ENCODE measurements at places on chromosomes 2 and 18.

GRCh38 chr18:6901286-6901926 lies 171.9 kb downstream of the ARHGAP28 start:
- DNase-seq = no peak

GRCh38 chr2:199279146-199279545 lies 178.6 kb downstream of the SATB2 start:
- no peak for DNase-seq

DNA sequence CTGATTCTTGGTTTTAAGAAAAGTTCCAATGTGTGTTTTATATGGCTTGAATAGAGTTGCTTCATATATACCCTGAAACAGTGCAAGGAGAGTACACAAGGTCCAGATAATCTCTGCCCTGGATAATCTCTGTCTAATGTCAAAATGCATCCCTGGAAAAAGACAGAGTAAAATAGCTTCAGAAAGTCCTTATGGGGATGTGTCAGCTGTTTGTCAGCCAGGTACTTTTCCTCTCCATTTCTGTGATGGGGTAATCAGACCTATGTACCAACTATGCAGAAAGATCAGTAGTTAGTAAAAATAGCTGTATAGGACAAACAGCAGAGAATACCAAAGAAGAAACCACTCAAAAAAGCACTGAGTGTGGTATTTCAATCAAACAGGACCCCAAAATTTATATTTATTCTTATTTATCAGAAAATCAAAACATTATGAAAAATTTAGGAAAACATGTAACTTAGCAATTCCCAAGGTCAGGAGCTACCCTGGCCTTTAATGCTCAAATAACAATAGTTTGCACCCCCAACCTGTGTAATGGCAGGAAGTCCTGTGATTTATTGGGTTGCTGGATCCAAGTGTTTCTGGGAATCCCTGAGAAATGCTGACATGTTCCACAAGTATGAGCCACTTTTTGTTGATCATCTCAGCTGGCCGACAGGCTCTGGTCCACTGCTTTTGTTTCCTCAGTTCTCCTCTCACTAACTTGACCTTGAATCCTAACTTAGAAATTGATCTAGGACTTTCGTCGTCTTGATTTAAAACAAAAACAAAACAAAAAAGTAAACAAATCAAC lies 69.6 kb downstream of the MDH1 start:
- no peak for DNase-seq

GRCh38 chr18:34122724-34123334 lies 101.9 kb downstream of the NOL4 start:
- DNase-seq = peak; percentile 8

DNA sequence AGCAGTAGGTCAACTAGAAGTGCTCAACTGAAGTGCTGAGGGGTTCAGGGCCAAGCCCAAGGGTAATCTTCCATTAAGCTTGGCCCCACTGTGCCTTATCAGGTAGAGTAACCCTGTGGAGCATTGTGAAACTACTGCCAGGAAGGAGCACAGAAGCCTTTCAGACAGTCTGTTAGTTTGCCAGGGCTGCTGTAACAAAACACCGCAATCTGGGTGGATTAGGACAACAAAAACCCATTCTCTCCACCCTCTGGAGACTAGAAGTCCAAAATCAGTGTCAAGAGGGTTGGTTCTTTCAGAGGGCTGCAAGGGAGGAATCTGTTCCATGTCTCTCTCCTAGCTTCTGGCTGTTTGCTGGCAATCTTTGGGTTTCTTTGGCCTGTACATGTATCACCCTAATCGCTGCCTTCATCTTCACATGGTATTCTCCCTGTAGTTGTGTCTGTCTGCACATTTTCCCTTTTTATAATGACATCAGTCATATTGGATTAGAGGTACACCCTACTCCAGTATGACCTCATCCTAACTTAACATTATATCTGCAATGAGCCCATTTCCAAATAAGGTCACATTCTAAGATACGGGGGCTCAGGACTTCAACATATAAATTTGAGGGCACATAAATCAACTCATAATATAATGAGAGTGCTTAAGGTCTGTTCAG lies 21.2 kb downstream of the VIT start:
- DNase-seq = no peak

GRCh38 chr2:63699549-63699839 lies 110.7 kb downstream of the MDH1 start:
- no peak for DNase-seq

GRCh38 chr2:16675781-16676180 lies 10.1 kb upstream of the CYRIA start:
- no peak for DNase-seq

GRCh38 chr2:216860426-216861137 lies 718 bp upstream of the TNP1 start:
- no peak for DNase-seq

DNA sequence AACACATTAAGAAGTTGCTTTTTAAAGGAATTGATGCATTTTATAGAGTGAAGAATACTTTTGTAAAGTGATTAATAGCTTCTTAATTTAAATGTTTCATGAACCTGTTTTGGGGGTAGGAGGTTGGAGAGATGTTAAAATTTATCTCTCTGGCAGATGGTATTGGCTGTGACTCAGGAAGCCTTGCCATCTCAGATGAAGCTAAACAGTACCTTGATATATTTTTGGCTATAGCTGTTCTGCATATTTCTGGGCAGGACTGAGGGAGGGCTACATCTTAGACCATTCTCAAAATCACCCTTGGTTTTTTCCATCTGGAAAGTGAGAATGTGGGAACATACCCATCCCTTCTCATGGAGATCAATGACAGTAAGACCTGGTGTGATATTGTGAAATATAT lies 13.4 kb downstream of the CAPN14 start:
- no peak for DNase-seq

GRCh38 chr18:53625997-53626599 lies 598.4 kb downstream of the MBD2 start:
- DNase-seq = no peak

GRCh38 chr2:137117385-137117784 lies 352.0 kb downstream of the THSD7B start:
- no peak for DNase-seq

- DNase-seq = no peak
These were observed 105.0 kb downstream of the GPD2 start for GRCh38 chr2:156541229-156541628.

GRCh38 chr2:180258041-180258537 lies 251.0 kb upstream of the CWC22 start:
- DNase-seq = no peak

DNA sequence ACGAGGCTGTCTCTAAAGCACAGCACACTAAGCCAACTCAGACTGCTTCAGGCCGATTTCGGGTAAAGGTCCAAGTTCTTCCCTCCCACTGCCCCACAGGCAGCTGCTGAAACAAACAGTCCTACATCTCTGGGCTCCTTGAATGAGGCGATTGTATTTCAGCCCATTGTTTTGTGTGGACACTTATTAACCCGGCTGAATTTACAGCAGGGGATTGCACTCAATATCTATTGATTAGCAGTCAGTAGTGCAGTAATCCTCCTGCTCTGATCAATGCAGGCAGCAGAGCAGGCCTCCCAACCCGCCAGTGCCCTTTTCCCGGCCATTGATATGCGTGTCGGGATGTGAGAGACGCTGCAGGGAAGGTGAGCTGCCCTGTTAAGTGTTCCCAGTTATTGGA lies 330.1 kb downstream of the CMPK2 start:
- no peak for DNase-seq

GRCh38 chr2:127261804-127262406 lies 32.0 kb downstream of the ERCC3 start:
- DNase-seq = no peak

DNA sequence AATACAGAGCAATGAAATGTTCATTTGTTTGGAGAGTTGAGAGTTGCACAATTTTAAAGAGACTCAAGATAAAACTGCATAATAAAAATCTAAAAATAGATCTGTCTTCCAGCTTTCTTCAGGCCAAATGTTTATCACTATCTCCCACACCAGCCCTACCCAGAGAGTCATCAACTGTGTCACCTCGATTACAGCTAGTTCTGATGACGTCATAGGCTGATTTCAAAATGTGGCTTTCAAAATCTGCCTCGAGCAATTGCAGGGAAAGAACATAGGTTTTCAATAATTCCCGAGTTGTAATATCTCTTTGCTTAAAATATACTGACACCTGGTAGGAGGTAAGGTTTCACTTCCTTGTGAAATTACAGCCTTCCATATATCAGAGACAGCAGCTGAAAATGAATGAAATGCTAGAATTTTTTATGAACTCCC lies 677.6 kb upstream of the ID2 start:
- no peak for DNase-seq

DNA sequence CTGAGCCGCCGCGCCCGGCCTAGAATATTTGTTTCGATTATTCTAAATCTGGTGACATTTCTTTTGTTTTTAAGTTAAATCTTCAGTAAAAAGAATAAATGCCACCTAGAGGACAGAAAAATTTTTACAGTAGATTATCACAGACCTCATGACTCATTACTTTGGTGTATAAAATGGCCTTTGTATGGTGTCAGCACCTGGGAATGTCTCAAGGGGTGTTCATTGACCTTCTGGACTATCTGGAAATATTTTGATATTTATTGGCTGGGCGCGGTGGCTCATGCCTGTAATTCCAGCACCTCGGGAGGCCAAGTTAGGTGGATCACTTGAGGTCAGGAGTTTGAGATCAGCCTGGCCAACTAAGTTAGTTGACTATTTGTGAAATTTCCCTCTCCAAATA lies 30.3 kb upstream of the SLC30A6 start:
- DNase-seq = no peak

GRCh38 chr2:51441786-51442185 lies 409.9 kb upstream of the NRXN1 start:
- DNase-seq = no peak

- DNase-seq = no peak
These were observed 32.8 kb downstream of the SRBD1 start for GRCh38 chr2:45578056-45578843.

- no peak for DNase-seq
These were observed 6.6 kb downstream of the NMUR1 start for GRCh38 chr2:231523451-231524285.
